ENCODE measurements at places on chromosomes 6 and 20.

DNA sequence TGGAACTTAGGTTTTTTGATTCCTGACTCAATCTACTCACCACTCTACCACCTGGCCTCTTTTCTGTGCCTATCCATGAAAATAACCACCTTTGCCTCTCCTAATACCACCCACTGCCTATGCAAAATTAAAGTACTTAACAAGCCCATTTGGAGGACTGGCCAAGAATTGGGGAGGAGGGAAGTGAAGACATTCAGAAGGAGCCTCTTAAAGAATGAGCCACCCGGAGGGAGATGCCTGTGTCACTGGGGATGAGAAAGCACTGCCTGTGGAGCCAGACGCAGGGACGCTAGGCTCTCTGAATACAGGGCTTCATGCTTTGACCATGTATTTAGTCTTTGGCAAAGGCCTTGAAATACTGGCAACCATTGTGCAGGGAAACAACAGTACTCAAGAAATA, 40.0 kb upstream of the MRPS10 start:
- no peak for DNase-seq

- DNase-seq: peak; percentile 24
Observed at GRCh38 chr20:24580006-24580405, 110.6 kb downstream of the SYNDIG1 start.

DNA sequence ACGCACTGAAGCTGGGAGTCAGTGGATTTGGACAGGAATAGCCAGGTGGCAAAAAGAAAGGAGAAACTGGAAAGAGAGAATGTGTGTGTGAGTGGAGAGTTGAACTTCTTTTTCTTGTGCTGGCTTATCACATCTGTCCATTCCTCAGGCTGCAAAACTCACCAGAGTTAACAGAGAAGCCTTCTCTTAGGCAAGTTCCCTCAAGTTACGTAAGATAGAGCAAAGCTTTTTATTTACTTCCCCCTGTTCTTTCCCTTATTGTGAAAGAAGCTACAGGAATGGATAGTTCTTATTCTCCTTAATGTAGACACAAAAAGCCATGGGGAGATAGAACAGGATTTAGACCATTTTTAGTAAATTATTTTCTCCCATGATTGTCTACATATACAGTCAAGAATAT, 188.6 kb downstream of the BMP2 start:
- DNase-seq: no peak

DNA sequence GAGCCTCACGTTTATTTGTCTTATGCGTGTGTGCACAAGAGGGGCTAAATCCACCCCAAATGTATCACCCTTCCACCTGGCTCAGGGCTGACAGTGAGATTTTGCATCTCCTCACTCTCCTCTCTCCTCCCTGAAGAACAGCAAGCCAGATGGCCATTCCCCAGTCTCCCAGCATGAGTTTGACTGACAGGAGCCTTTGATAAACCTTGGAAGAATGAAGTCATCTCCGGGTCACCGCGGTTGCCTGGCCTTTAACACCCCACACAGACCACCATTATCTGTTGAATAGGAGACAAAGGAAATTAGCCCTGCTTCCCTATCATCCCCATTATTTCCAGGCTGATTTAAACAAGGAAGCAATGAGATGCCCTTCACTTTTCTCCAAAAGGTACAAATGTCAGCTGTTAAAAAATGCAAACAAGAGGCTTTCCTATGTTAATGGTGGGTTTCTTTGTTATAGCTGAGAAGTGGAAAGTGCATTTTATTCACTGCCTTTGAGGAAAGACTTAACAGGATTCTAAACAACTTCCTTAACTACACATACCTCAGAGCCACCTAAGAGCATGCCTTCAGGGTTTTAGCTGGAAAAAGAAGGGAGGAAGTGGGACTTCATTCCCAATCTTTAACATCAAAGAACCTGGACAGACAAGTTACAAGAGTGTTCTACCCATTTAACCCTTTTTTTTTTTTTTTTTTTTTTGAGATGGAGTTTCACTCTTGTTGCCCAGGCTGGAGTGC, 524.8 kb upstream of the ID4 start:
- no peak for DNase-seq

GRCh38 chr6:25453288-25453687, 174.1 kb downstream of the CARMIL1 start:
- DNase-seq: no peak

DNA sequence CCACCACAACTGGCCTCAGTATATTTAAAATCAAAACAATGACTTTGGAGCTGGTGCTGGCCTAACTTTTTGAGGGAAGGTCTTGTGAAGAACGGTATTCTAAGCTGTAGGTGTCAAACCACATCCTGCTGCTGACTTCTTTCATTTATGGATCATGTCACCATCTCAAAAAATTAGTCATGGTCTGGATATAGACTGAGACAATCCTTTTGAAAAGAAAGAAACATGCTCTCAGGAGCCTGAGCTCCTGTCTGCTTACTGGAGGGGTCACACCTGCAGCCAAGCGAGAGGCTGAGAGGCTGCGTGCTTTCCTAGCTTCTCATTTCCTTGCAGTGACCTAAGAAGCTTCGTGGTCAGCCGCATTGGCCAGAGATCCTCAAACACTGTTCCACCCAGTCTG, 55.2 kb downstream of the TIAM2 start:
- no peak for DNase-seq

All from coronary artery (tissue), 2 donors.